ENCODE measurements at places on chromosomes 11 and 22.

DNA sequence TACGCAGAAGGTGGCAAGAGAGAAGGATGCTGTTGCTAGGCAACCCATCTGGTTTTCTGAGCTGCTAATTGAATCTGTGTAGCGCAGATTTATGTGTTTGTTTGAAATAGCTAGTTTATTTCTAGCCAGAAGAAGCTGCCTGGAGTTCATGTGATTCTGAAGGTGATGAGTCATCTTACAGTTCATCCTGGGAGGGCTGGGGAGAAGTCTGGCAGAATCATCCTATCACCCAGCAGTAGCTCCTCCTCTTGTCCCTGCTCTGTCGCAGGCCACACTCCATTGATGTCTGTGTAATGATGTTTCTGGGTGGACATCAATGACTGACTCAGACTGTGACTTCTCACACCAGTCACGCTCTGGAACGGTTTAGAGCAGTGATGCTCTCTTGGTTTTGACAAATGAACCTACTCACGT, 4.8 kb upstream of the FBXO7 start:
- peak; percentile 82 for DNase-seq

DNA sequence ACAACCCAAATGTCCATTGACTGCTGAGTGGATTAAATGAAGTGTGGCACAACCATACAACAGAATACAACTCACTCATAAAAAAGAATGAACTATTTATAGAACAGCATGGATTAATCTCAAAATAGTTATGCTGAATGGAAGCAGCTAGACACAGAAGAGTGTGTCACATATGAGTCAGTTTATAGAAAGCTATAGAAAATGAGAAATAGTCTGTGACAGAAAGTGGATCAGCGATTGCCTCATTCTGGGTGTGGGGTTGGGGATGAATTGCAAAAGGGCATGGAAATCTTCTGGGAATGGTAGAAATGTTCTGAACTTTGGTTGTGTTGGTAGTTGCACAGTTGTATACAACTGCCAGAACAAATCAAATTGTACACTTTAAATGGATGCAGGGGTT, 37.4 kb downstream of the PRR5L start:
- no peak for DNase-seq

DNA sequence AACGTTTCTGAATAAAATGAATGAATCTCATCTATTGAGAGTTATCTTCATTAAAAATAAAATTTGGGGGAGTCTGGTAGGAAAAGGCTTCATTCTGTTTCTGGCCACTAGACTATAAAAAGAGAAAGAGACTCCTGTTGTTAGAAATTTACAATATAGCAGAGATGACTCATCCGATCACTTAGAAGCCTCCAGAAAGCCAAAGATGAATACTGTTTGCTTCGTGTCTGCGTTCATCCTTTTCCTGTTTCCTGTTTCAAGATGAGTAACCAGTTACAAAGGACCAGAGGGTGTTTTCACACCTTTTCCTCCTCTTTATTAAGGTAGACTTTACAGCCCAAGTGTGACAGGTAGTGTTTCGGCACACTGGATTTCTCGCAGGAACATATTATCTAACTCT, 1120.7 kb downstream of the LRRC4C start:
- DNase-seq, result no peak

DNA sequence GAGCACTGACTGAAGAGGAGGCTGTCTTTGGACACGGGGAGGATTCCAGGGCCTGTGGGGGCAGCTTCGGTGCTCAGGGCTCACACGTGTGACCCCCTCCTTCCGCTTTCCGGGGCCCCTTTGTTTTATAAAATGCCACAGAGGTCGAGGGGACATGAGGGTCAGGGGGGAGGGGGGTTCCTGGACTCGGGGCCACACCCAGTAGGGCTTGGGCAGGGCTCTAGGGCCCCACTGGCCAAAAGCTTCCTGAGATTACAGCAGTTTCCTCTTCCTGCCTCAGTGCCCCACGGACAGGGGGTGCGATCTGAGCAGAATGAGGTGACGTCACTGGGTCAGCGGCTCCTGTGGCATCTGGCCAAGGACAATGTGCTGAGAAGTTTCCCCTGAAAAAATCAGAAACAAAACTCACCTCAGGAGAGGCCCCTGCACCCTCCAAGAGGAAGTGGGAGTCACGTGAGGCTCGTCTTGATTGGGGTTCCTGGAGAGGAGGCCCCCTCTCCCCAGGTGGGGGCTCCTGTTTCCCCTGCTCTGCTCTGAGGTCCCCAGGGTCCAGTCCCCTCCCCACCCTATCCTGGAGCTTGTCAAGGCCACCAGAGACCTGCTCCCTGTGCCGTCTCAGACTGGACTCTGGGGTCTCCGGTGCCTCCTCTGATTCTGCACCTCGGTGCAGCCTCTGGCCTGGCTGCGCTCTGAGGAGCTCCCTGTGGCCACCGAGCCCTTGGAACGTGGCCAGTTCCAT, 6.4 kb upstream of the IFITM3 start:
- DNase-seq, result no peak

GRCh38 chr11:133934599-133935550, 21.9 kb downstream of the IGSF9B start:
- no peak for DNase-seq

GRCh38 chr11:10655227-10655626, 38.3 kb downstream of the IRAG1 start:
- DNase-seq, result no peak

- no peak for DNase-seq
These were observed 322.8 kb upstream of the SYN3 start for GRCh38 chr22:33380789-33381530.
